SK-MEL-5 (cell line): ENCODE measurements at places on chromosomes 4 and X.

GRCh38 chrX:50613846-50614245, 143.2 kb upstream of the DGKK start:
- no peak for DNase-seq

DNA sequence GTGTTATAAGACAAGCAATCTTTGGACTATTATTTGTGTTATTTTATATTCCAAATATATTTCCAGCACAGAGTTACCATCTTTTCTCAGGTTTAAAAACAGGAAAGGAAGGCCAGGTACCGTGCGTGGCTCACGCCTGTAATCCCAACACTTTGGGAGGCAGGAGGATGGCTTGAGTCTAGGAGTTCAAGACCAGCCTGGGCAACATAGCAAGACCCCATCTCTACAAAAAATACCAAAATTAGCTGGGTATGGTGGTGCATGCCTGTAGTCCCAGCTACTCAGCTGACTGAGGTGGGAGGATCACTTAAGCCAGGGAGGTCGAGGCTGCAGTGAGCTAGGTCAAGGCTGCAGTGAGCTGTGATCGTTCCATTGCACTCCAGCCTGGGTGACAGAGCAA, 140.0 kb downstream of the POLA1 start:
- DNase-seq, result no peak

GRCh38 chrX:103637604-103638338, 9.0 kb downstream of the TCEAL1 start:
- no peak for DNase-seq

DNA sequence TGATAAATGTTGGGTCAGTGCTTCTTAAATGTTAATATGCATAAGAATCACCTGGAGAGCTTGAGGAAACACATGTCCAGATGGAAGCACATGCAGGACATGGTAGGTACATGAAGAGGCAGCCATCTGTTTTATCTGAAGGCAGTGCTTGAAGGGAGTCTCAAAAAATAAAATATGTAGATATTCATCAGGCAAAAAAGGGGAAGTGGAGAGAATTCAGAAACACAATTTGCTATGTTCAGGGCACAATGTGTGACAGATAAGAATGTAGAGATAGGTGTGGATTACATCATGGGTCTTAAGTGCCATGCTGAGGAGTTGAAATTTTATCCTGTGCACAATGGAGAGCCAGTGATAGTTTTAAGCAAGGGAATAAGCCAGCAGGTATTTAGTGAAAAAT, 59.6 kb upstream of the CASK start:
- DNase-seq, result no peak

DNA sequence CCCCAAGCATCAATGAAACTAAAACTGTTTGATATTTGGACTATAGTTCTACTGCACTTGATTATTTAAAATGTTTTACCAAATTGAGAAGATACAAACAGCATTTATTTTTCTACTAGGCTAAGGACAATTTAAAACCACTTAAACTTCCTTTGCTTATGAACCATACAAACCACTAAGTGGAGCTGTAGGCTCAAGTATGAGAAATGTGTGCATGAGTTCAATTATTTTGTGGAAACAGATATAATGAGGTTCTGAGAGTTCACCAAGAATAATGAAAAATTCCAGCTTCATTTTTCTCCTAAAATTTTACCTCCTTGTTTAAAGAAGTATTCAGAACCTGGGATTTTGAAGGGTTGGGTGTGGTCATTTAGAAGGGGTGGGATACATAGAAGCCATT, 63.1 kb downstream of the SERPINA7 start:
- peak; percentile 29 for DNase-seq

DNA sequence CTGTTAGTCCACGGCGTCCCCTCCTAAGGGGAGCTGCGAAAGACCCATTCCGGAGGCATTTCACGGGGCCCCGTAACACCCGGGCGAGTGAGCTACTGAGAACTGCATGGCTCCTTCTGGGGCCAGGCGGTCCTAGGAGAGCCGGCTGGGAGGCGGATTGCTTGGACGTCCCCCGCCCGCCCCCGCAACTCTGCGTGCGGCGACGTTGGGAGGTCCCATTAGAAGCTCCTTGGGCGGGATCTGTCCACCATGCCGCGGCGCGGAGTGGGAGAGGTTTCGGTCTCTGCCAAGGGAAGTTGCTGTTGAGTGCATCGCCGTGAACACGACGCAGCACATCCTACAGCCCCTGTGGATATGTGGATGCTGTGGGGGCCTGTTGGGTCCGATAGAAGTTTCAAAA, 85.4 kb upstream of the IGFBP7 start:
- no peak for DNase-seq

- DNase-seq, result peak; percentile 26
Measured at GRCh38 chrX:117510453-117510852, 606.2 kb downstream of the KLHL13 start.

- DNase-seq, result no peak
Measured at GRCh38 chr4:82519776-82520175, 42.0 kb downstream of the TMEM150C start.

DNA sequence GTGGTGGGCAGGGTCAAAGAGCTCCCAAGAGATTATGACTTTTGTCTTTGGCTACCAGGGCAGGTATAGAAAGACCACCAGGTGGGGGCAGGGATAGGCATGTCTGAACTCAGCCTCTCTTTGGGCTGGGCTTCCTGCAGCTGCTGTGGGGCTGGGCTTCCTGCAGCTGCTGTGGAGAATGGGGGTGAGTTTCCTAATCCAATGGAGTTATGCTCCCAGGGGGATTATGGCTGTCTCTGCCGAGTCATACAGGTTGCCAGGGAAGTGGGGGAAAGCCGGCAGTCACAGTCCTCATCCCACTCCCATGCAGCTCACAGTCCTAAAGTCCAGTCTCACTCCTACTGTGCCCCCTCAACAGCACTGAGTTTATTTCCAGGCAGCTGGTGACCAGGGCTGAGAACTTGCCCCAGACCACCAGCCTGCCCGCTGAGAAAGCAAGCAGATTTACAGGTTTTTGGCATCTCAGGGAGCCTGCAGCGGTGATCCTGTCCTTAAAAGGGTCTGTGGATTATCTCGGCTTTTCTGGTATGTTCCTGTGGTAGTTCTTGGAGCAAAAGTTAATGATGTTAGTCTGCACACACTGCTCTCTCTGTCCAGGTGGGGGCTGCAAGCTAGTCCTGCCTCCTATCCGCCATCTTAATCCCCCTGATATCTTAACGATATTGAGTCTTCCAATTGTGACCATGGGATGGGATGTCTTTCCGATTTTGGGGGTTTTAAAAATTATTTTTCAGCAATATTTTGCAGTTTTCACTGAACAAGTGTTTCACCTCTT, 133.4 kb downstream of the RTL9 start:
- no peak for DNase-seq

DNA sequence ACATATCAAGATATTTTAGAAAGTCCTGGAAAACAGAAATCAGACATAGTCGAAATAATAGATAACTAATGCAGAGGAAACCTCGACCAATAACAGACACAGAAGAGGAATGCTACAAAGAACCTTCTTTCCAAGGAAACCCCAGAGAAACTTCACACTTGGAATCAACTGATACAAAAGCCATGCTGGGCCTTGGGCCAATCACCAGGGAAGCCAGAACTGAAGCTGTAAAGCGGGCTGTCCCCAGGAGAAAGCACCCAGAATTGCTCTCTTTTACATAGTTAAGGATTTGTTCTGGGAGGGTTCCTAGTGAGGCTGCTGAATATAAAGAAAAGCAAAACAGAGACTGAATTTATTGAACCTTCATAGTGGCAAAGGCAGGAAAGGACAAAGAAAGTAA, 100.5 kb downstream of the PRDM5 start:
- no peak for DNase-seq

- DNase-seq, result peak; percentile 70
Measured at GRCh38 chr4:140672416-140672815, 83.8 kb downstream of the TBC1D9 start.

DNA sequence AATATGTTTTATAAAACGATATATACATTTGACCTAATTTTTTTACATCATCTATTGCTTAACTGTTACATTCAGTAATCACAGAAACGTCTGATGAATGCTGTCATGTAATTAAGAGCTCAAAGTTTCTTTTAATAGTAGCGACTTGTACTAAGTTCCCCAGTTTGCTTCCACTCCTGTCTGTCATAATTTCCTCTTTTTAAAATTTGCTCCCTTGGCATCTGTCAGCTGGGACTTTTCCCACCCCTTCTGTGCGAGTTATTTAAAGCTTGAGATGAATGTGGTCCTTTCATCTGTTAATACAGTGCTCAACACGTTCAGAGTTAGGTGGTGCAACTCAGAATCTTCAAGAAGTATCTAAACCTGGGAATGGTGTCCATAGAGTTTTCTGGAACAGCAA, 1.2 kb downstream of the RAP1GDS1 start:
- DNase-seq, result peak; percentile 8

GRCh38 chr4:153593161-153593560, 90.9 kb upstream of the TLR2 start:
- no peak for DNase-seq

DNA sequence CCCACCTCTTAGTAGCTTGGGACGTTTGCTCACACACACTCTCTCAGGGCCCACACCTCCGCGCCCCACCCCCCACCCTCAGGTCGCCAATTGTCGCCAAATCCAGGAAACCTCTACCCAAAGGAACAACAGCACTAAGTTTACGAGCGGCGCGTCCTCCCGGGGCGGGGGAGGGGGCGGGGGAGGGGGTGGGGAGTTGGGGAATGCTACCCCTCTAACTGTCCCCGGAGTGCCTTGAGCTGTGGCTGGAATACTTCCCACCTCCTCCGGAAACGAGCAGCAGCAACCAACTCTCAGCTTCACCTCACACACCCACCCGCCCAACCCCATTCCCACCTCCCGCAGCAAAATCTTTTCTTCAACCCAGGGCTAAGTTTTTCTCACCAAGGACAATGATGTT, 135.6 kb upstream of the ZIC3 start:
- no peak for DNase-seq

DNA sequence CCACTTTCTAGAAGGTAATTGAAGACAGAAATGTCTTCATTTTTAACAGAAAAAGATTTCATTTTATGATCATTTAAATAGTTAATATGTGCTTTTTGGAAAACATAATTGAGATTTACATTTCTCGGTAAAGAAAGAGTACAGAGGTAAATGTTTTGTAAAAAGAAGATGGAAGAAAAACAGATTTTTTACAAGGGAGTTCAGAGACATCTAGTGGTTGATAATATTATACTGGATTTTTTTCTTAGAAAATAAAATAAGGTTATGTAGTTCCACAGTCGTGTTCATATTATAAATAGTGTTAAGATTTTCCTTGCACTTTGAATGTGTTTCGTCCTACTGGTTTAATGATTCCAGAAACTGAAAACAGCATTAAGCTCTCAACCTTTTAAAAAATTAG, 60.6 kb downstream of the SMARCA1 start:
- peak; percentile 45 for DNase-seq

- DNase-seq, result peak; percentile 60
Measured at GRCh38 chr4:5399790-5400421, 308.5 kb downstream of the EVC2 start.

- no peak for DNase-seq
Measured at GRCh38 chrX:24020306-24020876, 6.6 kb downstream of the KLHL15 start.

- DNase-seq, result no peak
Measured at GRCh38 chr4:151302432-151302831, 23.0 kb downstream of the SH3D19 start.

DNA sequence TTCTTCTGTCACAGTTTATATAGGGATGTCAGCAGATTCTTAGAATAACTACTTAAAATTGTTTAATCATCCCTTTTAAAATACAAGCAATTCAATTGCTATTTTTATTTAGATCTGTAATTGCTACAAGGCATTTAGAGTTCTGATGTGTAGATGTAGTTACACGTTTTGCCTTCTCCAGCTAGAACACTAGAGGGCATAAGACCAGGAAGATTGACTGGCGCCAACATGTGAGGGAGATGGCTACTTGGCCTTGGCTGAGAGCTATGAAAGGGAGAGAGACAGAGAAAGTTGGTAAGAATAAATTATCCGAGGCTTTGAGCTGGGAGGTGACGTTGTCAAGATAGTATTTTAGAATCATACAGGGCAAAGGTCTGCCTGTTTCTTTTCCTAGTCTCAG, 563.7 kb upstream of the PRKX start:
- DNase-seq, result peak; percentile 51

DNA sequence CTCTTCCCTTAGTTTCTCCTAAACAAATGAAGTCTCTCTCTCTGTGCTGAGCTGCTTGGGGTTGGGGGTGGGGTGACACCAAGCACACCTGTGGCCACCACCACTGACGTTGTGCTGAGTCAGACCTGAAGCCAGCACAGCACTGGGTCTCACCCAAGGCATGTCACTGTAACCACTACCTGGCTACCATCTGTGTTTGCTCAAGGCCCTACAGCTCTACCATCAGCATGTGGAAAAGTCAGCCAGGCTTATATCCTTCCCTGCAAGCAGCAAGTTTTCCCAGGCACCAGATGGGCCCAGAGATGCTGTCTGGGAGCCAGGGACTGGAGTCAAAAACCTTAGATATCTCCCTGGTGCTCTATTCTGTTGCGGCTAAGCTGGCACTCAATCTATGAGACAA, 6.9 kb downstream of the CXCL10 start:
- no peak for DNase-seq

GRCh38 chr4:94641702-94642560, 115.8 kb upstream of the BMPR1B start:
- peak; percentile 6 for DNase-seq

DNA sequence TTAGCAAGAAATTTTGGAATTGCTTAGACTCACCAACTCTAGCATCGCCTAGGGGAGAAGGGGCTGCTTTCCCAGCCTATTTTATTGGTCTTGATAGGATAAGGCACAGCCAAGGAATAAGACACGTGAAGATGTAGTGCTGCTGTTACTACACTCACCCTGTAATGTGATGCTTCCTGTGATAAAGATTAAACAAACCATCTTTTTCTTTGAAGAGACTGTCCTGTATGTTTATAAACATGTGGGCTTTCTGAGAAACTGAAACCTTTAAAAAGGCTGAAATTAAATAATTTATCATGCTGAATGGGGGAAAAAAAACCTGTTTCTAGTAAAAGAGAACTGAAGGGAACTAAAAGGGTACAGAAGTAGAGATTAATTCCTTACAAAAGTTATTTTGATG, 13.2 kb downstream of the TAPT1 start:
- DNase-seq, result no peak

DNA sequence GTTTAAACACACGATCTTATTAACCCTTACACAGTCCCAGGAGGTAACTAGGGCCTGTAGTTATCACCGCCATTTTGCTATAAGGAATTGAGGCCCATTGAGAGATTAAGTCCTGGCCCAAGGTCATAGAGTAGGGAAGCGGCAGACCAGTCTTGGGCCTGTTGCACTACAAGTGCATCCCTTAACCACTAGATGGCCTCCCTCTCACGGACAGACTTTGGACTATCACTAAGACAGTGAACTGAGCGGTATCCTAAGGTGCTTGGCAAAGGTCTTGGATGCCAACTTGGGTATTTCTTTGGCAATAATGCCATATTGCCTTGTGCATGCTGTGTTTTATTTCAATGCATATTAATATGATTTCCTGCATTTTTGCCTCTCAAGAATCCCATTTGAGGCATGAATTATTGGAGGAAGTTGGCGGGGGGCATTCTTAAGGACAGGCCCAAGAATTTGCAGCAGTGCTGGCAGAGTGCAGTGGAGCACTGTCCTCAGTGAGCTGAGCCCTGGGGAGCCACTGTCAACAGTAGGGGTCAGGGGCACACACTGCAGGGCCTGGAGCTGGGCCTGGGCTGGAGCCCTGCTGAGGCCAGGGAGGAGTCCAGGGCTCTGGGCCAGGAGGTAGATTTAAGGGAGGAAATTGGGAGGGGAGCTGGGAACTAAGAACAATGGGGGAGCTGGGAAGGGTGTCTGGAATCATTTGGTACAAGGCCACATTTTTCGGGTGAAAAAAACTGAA, 147.4 kb downstream of the SMIM20 start:
- DNase-seq, result peak; percentile 86
